Endodermal cell (in vitro differentiated cells): ENCODE measurements at places on chromosomes 6 and 20. TPM values are rescaled to one million over a fixed set of nuclear protein-coding genes. Genes with fewer than 3 reads are reported as not detected.

SLC23A2 gene
- total RNA-seq: 6.8 to 13.7 TPM (median 13.6 TPM) in 3 replicates

- DNase-seq: peak; percentile 79
These were observed 33.3 kb downstream of the ZC3H12D start for GRCh38 chr6:149451376-149452036.

DNA sequence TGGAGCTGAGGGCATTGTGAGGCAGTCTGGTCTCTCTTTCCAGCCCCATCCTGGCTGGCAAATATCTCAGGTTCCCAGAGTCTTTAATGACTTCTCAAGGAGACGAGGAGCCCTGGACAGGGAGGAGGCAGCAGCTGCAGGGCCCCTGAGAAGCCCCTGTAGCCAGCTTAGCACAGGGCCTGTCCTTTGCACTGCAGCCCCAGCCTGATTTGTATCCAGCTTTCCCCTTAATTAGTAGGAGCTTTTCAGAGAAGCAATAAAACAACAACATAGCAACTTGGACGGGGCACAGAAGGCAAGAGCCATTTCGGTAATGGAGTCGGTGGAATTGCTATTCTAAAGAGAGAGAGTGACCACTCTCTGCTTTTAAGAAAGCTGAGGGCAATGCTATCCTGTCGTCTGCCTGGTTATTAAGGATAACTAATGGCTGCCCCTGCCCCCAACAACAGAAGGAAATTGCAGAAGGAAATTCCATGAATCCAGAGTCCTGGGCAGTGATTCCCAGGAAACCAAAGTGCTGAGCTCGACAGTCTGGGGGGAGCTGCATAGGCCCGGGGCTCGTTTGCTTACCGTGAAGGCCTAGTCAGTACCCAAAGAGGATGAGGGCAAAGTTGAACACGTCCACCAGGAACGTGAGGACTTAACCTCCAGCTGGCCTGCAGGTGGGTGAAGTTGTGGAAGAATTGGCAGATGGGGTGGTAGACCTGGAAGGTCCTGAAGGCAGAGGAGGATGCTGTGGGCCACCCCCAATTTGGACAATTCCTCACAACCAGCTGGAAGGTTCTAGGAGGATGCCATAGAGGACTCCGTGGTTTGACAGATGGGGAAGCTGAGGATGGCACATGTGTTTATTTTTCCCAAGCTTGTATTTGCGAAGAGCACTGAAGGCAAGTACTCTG lies 50.3 kb downstream of the NPEPL1 start:
- peak; percentile 36 for DNase-seq

- DNase-seq: no peak
These were observed 118.2 kb upstream of the RIPOR2 start for GRCh38 chr6:25053875-25054371.

GRCh38 chr20:11544029-11544678 lies 373.5 kb upstream of the BTBD3 start:
- peak; percentile 58 for DNase-seq

GRCh38 chr6:20687494-20687893 lies 153.2 kb downstream of the CDKAL1 start:
- DNase-seq: no peak

DNA sequence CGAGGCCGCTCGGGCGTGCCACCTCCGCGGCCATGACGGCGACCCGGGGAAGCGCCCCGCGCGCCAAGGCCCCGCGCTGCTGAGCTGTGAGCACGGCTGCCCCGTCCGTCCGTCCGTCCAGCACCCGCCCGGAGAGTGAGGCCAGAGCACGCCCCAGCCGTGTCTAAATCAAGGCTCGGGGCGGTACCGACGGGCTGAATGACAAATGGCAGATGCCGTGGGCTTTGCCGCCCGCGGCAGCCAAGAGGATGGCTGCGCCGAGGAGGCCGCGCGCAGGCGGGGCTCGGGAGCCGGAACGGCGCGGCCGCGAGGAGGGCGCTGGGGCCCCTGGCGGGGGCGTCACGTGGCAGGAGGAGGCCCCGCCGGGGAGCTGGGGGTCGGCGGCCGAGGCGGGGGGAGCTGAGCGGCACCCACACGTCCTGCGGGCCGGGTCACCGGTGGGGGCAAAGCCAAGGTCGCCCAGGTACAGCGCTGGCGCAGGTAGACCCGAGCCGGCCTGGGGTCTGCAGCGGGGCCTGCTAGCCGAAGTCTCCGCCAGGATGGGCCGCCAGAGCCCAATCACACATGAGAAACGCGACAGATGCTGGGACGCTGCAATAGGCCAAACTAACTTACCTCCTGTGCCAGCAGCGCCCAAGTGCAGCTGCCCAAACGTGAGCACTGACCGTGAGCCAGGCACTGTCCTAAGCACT lies at the start of gene PLAGL1:
Gene PLAGL1, minus strand, starts transcription at position 140 of the 692 bp plus-strand sequence. CDS start 60,123 bp downstream, outside the sequence.
- peak; percentile 78 for DNase-seq

DNA sequence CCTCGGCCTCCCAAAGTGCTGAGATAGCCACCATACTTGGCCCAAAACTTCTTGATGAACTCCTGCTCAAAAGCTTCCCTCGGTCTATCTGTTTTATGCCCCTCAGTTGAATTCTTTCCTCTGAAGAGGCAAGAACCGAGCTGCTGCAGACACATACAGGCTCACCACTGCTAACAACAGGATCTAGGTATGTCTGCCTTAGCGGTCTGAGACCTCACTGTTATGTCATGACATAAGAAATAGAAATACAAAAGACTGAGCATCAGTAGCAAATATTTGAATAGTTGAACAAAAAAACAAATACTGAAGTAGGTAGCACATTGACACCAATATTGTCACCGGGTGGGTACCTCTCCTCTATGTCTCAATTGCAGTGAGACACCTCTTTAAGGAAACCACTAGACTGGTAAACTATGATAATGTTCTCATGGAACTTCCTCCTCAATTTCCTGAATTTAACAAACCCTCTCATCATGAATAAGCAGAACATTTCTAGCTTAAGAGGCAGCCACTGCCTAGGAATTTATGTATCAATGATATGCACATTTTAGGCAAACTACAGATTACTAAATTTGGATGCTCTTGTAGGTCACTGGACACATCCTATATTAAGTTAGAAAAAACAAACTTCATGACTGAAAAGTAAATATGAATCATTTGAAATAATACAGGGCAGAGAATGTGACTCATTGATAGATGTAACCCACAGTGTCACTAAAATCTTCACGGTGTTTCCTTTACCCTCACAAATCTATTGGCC lies 9.4 kb upstream of the STXBP5 start:
- DNase-seq: no peak

GRCh38 chr6:77456531-77457248 lies 6.6 kb downstream of the HTR1B start:
- peak; percentile 67 for DNase-seq

CCR6 gene
- total RNA-seq: not detected in 3 replicates

ARMH2 gene
- not detected in 2 replicates for total RNA-seq

GRCh38 chr6:107823047-107823557 lies 1.0 kb downstream of the SCML4 start:
- DNase-seq: no peak

DNA sequence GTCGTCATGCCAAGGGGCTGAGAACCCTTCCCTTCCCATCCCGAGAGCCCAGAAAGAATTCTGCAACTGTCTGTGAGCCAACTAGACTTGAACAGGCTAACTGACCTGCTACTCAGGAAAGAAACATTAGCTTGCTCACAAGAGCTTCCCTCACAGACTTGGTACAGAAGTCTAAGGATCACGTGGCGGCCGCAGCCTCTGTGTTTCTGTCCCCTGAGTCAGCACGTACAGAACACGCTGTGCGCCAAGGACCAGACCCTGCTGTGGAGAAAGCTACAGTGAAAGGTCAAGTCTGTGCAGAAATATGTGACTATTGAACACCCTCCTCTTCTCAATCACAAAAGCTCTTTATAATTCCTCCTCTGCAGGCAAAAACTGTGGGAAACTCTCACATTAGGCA lies 151.3 kb upstream of the QKI start:
- DNase-seq: no peak

- DNase-seq: peak; percentile 92
These were observed 3.5 kb upstream of the SNAI1 start for GRCh38 chr20:49979030-49979832.

DNA sequence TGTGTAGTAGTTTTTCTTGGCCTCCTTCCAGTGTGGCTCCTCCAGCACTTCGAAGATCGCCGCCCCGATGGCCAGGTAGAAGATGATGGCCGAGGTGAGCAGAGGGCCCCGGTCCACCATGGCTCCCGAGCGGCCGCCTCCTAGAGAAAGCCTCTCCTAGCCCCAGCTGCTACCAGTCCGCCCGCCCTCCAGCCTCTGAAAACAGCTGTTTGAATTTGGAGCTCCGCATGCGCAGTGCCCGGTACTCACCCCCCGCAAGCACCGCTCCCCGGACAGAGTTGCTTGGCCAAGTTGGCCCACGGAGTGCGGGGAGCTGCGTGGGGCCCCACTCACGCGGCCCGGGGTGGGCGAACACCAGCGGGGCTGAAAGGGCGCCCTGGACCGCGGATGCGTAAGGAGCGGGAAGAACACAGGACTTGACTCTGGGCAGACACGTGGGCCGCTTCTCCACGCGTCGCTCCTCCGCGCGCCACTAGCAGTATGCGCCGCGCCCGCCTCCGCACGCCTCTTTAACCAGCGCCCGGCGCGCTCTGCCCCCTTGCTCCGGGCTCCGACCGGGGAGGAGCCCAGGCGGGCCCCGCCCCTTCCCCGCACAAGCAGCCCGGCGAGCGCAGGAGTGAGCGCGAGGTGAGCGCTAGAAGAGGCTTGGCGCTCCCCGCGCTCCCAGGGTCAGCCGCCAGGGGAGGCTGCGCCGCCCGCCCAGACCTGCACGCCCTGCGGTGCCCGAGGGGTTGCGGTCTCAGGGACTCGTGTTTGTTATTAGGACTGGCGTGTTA lies at the start of gene KCNK5:
Gene KCNK5, minus strand, starts transcription at position 484 of the 776 bp plus-strand sequence. Its CDS starts 364 bp downstream, at position 120.
- peak; percentile 95 for DNase-seq

DNA sequence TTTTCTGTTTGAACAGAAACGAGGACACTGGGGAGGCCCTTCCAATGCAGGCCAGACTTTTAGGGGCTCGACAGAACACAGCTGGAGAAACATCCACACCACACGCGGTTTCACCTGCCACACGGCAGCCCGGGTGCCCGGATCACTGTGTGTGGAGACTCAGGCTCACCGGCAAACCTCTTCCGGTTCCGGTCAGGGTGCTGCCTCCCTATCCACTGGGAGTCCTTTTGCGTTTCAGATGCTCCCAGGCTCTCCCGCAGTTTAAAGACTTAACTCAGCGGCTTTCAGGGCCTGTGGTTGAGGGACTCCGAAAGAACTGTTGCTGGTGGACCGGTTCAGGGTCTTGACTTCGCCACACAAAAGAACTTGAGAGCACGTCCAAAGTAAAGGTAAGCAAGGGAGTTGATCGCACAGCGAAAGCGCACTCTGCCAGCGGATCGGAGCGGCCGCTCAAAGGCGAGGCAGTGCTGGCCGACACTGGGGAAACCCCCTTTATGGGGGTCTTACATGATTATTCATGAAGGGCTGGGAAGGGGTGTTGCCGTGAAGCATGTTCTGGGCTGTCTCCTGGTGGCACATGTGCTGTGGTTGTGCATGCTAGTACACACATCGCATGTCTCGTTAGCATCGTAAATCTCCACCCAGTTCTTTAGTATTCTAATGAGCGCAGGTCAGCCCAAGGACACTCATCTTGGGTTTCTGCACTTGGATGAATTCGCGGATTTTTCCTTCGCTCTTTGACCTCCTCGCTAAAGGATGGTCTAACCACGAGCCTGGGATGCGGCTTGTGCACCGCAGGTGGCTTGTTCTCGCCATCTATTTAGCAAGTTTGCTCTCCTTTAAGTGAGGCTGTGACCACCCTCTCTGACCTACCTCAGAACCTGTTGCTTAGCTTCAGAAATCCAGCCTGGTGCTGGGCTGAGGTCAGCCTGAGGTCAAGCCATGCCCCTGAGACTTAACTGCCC lies 180.3 kb downstream of the CDH26 start:
- no peak for DNase-seq

ABRACL gene
- 17.3 to 24.7 TPM (median 23.8 TPM) in 3 replicates for total RNA-seq

DAAM2 gene
- total RNA-seq: 0.23 to 0.33 TPM (median 0.27 TPM) in 3 replicates

DNA sequence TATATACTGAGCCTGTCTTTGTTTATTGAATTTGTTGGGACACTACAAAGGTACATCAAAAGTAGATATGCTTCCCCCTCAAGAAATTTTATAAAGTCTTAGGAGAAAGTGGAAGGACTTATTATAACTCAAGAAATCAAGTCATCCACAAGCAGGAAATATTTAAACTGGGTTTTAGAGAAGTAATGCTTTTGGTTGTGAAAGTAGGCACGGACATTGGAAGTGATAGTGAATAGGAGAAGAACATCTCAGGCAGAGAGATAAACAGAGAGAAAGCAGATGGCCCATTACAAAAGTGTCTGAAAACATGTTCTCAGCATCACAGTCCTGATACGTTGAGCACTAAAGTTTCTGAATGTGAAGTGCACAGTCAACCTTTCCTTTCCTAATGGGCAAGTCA lies 415.6 kb upstream of the RNF217 start:
- DNase-seq: no peak

SMOC2 gene
- 0.20 and 0.45 TPM in 2 replicates for total RNA-seq

DNA sequence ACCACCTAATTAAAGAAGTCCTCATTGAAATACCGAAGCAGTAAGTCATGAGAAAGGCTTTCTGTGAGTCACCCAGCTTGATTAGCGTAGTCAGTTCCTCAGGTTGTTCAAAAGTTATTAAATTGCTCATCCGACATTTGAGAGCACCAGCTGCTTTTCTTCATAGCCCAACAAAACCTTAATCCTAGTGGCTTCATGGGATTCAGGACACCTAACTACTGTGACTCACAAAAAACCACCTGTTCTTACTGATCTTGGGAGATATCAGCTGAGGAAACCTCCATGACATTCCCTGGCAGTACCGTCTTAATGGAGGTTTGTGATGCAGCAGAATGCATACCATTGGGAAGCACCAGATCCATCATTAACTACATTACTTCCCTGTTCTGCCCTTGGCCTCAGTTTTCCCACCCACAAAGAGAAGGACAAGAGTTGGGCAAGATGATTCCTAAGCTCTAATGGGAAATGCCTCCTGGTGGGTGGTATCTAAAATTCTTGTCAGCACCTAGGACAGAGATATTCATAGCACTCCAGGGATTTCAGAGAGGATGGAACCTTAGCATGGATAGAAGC lies 103.8 kb downstream of the KHDC1L start:
- DNase-seq: no peak

DNA sequence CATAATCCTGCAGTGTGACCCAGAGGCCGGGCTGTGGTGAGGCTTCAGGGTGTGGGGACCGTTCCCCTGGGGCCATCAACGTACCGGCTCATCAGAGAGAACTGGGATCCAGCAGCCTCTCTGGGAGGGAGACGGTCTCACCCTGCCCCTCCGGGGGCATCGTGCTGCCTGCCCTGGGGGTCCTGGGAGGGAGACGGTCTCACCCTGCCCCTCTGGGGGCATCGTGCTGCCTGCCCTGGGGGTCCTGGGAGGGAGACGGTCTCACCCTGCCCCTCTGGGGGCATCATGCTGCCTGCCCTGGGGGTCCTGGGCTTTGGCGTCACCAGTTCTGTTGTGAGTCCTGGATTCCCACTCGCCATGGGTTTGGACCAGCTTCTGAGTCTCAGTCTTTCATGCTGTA lies 17.1 kb downstream of the SMOC2 start:
- DNase-seq: no peak

GRCh38 chr20:53805895-53806384 lies 212.3 kb upstream of the ZNF217 start:
- no peak for DNase-seq

SALL4 gene
- 297 to 409 TPM (median 397 TPM) in 3 replicates for total RNA-seq

- no peak for DNase-seq
These were observed 47.6 kb downstream of the ALDH8A1 start for GRCh38 chr6:134902074-134902861.

- DNase-seq: no peak
These were observed 101.7 kb upstream of the ADGRB3 start for GRCh38 chr6:68533339-68533795.

DEFB132 gene
- total RNA-seq: not detected in 3 replicates

GRCh38 chr6:37615564-37616340 lies 81.9 kb downstream of the MDGA1 start:
- DNase-seq: no peak
